ENCODE measurements at places on chromosomes 2 and 18. TPM values are rescaled to one million over a fixed set of nuclear protein-coding genes. Genes with fewer than 3 reads are reported as not detected.

GRCh38 chr2:241200822-241201395 lies 12.4 kb downstream of the ANO7 start:
- peaks cover 17% of the 10 kb centered on the region for H3K27me3 ChIP-seq
- H3K27ac ChIP-seq, result no peak overlapping the region
- H3K36me3 ChIP-seq, result no peaks in the 10 kb centered on the region

DNA sequence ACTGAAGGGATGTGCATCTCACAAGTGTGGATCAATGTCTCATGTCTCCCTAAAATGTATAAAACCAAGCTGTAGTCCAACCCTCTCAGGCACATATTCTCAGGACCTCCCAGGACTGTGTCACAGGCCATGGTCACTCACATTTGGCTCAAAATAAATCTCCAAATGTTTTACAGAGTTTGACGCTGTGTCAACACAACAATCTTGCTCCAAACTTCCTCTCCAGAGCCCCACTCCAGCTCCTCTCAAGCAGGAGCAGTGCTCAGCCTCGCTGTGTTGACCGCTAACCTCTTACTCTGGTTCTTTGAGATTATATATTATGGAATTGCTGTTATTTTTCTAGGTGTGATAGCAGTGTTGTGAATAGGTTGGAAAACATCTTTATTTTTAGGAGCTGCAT lies 56.2 kb downstream of the CYP27C1 start:
- no peak overlapping the region for H3K4me3 ChIP-seq
- H3K36me3 ChIP-seq, result no peaks in the 10 kb centered on the region
- peaks cover 4% of the 10 kb centered on the region for H3K27me3 ChIP-seq
- DNase-seq, result no peak
- H3K4me1 ChIP-seq, result no peaks in the 10 kb centered on the region
- no peak overlapping the region for H3K27ac ChIP-seq

DNA sequence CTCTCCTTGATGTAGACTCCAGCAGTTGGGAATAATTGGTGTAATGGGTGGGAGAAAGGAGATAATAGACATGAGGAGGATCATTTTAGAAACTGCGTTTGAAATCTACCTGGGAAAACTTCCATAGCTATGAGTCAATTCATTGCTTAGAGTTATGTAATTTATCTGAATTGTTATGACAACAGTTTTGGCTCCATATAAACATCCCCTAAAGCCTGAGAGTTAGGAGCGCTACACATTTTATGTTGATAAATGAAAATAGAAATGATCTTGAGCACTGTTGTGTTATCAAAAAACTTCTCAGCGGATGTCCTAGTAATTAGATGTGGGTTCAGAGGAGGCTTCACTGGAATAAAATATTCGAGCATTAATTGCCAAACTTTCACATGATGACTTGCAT lies 573.4 kb downstream of the TSN start:
- H3K27me3 ChIP-seq, result no peaks in the 10 kb centered on the region
- no peak overlapping the region for H3K4me3 ChIP-seq
- no peaks in the 10 kb centered on the region for H3K4me1 ChIP-seq
- no peaks in the 10 kb centered on the region for H3K36me3 ChIP-seq

DNA sequence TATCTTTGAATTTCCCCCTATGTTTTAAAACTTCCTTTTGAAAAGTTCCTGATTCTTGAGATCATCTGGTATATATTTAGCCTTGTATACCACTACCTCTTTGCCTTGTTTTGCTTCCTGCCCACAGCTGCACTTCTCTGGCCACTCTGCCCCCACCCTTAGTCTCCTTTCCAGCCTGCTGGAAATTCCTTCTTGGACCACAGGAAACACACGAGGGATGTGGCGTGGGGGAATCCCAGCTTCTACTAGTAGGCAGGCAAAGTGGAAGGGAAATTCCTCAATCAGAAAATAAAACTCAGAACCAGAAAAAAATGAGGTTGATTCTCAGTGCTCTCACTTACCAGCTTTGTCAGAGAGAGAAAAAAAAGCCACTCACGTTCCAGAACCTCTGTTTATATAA lies 13.4 kb downstream of the IL18RAP start:
- no peaks in the 10 kb centered on the region for H3K27me3 ChIP-seq
- DNase-seq, result no peak
- H3K4me3 ChIP-seq, result no peak overlapping the region
- H3K27ac ChIP-seq, result no peak overlapping the region
- no peaks in the 10 kb centered on the region for H3K4me1 ChIP-seq
- H3K36me3 ChIP-seq, result no peaks in the 10 kb centered on the region

GRCh38 chr18:13810950-13811485 lies 12.9 kb upstream of the MC5R start:
- H3K4me3 ChIP-seq, result no peak overlapping the region
- H3K27ac ChIP-seq, result no peak overlapping the region
- H3K4me1 ChIP-seq, result no peaks in the 10 kb centered on the region
- H3K27me3 ChIP-seq, result no peaks in the 10 kb centered on the region
- H3K36me3 ChIP-seq, result no peaks in the 10 kb centered on the region

DNA sequence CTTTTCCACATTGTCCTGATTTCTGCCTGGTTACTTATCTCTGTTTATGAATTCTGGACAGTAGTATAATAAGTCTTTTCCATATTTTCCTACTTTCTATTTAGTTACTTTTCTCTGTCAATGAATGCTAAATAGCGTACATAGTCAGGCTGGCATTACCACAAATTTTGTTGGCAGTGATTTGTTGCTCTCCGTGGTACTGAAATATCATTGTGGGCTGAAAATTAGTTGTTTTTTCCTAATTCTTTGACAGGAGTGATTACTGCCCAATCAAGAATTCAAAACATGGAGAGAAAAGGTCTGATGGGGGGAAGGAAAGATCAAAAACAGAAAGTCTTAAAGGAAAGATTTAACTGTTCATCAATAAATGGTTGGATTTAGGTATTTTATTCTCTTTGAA lies 7.7 kb upstream of the GALNT13 start:
- no peak overlapping the region for H3K4me3 ChIP-seq
- no peaks in the 10 kb centered on the region for H3K4me1 ChIP-seq
- H3K27me3 ChIP-seq, result no peaks in the 10 kb centered on the region
- no peaks in the 10 kb centered on the region for H3K36me3 ChIP-seq
- DNase-seq, result no peak

- no peak overlapping the region for H3K27ac ChIP-seq
- H3K36me3 ChIP-seq, result peaks cover 98% of the 10 kb centered on the region
- H3K27me3 ChIP-seq, result no peaks in the 10 kb centered on the region
- DNase-seq, result no peak
- H3K4me3 ChIP-seq, result no peak overlapping the region
- peaks cover 2% of the 10 kb centered on the region for H3K4me1 ChIP-seq
Observed at GRCh38 chr2:233845301-233846060, 8.9 kb downstream of the HJURP start.

TMEM247 gene
- not detected for total RNA-seq

MYCN gene
- not detected for total RNA-seq

EFHD1 gene
- 0.17 TPM for total RNA-seq

ZNF385B gene
- 4.0 TPM for total RNA-seq

Measured in HepG2 (cell line).